ENCODE measurements at places on chromosomes 3 and 15.
A peak's percentile ranks its signal among the peaks of the same experiment; 100 is the strongest.

DNA sequence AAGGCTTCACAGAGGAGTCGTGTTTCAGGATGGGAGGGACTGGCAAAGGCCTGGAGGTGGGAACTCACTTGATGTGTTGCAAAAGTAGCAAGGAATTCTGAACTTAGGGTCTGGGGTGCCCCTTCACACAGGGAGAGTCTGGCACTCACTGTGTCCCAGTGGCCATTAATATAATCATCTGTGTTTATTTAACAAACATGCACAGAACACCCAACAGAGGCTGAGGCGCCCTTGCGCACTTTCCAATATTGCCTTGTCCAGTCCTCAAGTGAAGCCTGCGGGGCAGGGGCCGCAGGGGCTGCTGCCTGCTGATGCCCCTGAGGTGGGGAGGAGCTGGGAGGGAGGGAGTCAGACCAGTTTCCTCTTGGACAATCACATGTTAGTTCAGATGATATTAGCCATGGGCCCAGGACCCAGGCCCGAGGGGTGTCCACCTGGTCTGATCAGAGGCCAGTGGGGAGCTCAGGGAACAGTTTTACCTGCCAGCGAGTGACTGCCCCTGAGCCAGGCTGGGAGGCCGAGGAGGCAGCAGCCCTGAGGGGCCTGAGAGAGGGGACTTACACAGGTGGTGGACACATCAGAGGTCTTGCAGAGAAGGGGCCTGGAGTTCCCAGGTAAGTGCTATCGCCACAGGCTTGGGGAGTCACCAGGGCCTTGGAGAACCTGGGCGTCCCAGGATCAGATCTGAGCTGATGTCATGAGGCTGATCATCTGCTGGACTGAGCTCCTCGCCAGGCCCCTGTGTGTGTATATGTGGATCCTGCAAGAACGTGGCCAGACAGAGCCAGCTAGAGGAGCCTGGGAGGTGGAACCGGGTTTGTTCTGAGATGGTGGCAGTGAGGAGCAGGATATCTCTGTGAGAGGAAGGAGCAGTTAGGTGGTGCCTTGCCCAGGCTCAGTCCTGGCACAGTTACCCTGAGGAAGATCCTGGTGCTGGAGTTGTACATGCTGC is 13.8 kb upstream of the TXNRD3 start:
- DNase-seq = no peak

DNA sequence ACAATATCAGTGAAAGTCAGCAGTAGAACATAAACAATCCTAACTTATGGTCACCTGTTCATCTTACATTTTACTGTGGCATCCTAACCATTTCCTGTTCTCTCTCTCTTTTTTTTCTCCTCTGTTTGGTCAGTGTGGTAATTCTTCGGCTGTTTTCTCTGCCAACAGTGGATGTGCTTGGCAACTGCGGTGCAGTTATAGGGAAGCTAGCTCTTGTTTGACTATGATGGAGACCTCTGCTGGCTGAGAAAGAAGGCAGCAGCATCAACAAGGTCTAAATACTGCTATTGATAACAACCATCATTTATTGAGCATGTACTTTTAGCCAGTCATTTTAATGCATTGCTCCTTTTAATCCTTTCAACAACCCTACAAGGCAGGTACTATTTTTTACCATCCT is 723 bp upstream of the DRD3 start:
- DNase-seq = no peak

DNA sequence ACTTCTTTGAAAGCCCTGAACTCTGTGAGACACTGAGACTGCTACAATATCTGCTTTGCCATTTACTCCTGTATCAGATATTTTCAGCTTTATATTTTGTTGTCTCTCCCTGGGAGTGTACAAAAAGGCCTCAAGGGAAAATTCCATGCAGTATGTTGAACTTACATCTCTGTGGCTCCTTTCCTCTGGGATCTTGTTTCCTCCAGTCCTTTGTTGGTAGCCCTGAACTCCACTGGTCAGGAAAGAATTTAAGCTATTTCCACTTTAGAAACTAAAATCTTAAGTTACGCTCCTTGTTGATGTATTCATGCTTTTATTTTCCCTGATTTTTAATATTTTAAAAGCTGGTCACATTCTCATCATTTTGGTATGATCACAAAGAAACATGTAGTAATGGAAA is 277.9 kb downstream of the FHIT start:
- DNase-seq = no peak

DNA sequence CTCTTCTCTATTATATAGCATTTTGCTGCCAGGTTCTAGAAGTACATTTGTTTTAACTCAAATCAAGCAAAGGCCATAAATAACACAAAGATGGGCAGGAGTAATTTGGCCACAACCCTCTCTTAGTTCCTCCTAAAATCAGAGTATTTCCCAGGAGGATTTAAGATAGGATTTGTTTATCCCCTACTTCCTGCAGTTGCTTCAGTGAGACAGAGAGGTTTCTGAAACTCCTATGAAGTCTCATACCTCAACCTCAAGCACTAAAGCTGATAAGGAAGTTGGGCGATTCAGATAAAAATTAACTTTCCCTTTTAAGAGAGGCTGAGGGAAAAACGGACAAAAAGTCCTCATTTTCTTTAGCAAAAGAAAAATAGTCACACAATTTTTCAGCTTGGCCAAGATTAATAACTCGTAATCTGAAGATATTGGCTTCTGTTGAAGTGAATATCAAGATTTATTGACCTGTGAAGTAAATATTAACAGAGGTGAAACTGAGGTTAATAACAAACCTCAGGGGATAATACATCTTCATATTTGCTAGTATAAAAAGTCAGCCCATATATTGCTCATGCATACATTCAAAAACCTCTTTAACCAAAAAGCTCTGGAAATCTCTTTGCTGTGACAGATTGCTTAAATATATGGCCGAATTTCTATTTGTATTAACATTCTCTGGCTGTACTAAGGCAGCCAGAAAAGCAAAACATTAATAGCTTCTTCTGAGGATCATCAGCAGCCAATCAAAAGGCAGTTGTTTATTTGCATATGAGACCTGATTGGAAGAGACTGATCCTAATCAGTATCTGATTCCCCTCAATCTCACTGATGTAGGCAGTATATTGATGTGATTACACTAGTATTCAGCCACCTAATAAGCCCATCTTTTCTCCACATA is 90.6 kb upstream of the GADL1 start:
- no peak for DNase-seq

DNA sequence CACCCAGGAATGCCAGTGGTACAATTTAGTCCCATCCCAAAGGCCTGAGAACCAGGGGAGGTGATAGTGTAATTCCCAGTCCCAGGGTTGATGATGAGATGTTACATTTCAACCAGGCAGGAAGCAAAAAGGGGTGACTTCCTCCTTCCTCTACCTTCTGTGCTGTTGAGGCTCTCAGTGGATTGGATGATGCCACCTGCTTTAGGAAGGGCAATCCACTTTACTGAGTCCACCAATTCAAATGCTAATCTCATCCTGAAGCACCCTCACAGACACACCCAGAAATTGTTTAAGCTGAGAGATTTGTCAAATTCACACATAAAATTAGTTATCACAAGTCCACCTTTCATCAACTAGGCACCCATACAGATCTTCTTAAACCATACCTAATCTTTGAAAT is 418.5 kb upstream of the GOLIM4 start:
- DNase-seq = no peak

DNA sequence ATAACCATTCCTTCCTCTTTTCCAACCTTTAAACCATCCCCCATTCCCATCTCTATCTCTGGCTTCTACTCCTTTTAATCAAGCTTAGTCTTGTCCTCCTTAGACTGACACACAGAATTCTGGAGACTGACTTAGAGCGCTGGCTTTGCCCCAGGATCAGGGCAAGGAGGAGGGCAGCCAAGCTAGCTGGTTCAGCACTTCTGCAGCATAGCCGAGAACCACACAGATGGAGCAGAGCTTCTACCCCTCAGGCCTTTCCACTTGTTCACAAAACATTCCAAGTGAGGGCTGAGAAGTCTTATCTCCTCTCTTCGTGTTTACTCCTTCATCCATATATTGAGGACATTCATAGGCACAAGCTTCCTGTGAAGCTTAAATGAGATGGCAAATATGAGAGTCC is 246.5 kb upstream of the PEX5L start:
- DNase-seq = no peak

GRCh38 chr3:62168356-62168755 is 205.0 kb downstream of the FEZF2 start:
- DNase-seq = no peak

DNA sequence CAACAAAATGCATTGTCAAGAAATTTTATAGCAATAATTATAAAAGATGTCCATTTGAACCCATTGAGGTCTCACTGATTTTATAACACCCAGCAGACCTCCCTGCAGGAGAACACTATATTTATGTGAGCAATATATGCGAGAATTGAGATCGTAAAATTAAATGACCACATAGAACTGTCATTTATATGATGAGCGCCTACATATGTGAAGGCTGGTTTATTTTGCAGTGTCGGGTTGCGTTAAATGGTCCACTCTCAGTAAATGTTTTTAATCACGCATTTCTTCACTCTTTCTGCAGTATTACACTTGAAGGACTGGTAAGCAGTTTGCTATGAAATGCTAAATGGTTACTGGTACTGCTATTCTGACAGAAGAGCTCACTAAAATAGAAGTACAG is 408.5 kb upstream of the AGTR1 start:
- DNase-seq = no peak

- no peak for DNase-seq
Observed at GRCh38 chr3:156274791-156275190, 154.4 kb downstream of the KCNAB1 start.

DNA sequence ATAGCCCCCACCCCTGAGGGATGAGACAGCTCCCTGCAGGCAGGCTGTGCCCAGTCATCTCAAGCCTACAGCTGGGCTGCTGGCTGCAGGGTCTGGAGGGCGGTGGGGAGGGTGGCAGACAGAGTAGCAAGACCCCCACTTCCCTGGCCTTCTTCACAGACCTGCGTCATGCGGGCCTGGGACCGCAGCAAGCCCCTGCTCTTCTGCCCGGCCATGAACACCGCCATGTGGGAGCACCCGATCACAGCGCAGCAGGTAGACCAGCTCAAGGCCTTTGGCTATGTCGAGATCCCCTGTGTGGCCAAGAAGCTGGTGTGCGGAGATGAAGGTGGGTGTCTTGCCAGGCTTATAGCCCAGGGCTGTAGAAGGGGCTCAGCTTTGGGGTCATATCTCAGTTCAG is 25.0 kb downstream of the PPCDC start:
- no peak for DNase-seq

DNA sequence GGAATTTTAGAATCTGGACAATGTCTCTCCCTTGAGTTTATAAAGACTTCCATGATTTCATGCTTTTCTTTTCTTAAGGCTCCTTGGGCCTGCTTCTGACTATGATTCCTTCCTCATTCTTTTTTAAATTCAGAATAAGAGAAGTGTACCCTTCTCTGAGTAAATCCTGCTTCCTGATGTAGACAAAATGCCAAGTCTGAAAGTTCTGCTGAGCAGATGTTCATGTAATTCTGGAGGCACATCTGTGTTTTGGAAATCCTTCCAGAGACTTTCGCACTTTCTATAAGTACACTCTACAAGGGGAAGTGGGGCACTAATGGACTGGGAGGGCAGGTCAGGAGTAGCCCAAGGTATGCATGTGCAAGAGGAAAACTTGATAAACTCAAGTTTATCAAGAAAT is 24.8 kb downstream of the TPM1 start:
- DNase-seq = no peak

GRCh38 chr3:133757701-133758567 is 11.7 kb downstream of the TF start:
- DNase-seq = no peak

DNA sequence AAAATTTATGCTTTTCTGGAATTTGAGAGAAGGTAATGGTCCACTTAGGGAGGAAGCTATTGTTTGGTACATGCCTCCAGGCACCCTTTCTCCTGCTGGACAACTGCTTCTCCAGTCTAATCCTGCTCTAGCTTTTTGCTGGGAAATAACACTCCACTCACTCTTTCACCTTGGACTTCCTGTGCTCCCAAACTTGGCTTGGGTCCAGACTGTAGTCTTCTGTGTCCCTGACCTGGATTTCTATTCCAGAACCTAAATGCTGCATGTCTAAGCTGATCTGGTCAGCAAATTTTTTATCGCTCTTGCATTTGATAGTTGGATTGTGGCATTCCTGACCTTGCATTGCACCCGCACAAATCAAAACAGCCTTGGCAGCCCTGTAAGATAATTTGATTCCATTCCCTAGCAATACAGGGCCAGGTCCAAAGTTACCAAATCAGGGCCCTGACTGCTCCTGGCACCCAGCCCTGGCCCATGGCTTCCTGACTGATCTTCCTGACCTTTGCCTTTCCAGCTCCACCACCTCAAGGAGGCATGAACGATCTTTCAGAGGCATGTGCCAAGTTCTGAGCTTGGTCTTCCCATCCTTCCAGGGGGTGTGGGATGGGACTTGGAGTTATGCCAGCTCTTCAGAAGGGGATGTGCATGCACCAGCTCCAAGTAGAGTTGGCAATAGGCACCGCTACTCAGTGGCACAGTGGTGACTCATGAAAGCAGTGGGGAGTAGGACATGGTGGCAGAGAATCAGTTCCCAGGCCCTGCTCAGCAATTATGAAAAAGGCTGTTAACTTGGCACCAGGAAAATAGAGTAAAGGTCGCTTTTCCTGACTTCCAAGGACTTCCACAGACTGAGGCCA is 43.9 kb upstream of the GOLGA8J start:
- no peak for DNase-seq

- DNase-seq = no peak
Observed at GRCh38 chr15:77693576-77693975, 60.9 kb upstream of the LINGO1 start.

GRCh38 chr15:97420130-97420529 is 540.4 kb upstream of the ARRDC4 start:
- DNase-seq = no peak

- no peak for DNase-seq
Observed at GRCh38 chr15:51060030-51060673, 34.6 kb downstream of the TNFAIP8L3 start.

DNA sequence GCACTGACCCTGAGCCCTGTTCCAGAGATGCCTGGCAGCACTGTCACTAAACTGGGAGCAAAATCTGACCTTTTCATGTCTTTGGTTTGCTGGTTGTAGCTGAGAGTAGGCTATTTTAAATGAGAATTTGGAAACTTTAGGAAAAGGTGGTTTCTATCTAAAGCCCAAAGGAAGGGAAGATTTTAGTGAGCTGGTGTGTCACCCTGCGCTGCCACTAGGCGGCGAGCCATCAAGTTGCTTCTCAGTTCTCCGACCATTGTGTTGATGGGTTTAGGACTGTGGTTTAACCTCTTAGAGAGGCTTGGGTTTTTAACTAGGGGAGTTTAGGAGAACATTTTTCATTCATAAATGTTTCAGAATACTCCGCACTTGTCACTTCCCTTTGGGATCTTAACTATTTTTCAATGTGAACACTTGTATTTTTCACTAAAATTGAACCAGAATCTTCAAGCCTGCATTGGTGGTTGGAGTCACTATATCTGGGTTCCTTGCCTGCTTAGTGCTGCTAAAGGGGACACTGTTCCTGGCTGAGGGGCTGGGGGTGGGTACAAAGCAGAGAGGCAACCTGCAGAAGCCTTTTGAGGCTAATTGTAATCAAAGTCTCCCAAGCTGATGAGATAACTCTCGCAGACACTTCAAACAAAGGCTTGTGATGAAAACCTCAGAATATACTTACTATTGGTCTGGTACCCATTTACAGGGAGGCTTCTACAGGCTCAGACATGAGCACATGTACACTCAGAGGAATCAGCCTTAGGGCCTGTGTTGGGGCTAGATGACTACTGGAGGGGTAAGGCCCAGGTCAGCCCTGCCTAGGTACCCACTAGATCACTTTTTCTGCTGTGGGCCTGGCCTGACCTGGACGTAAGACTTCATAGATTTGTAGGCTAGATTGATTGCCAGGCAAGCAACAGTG is 16.8 kb downstream of the EXOSC7 start:
- DNase-seq = no peak

- no peak for DNase-seq
Observed at GRCh38 chr3:61876797-61877196, 315.4 kb downstream of the PTPRG start.

- DNase-seq = peak; percentile 81
Observed at GRCh38 chr15:39920510-39921273, 626 bp upstream of the GPR176 start.

Data from stimulated activated CD4-positive, alpha-beta T cell treated with anti-CD3 and anti-CD28 coated beads, Interleukin-2, amount 100 ng/mL, for 48 hours (primary cell).